ENCODE measurements at places on chromosomes 6 and 20.

DNA sequence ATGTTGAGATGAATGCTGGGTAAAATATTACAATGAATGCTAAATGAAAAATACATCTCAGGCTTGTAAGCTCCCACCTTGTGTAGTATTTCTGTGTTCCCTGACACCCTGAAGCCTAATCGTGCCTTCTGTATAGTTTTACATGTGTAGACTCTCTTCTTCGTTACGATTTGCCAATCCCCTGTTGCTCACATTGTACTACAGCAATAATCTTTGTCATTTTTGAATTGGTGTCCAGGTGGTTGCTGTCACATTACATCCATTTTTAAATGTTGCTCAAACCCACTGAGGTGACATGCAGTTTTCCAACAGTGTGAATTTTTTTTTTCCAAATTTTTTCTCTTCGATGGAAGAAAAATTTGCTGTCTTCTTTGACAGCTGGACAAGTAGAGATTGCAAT, 300.0 kb upstream of the FLRT3 start:
- no peak for DNase-seq

- DNase-seq: no peak
Observed at GRCh38 chr20:58556961-58557360, 41.8 kb upstream of the APCDD1L start.

- DNase-seq: no peak
Observed at GRCh38 chr20:48148020-48148419, 362.7 kb upstream of the SULF2 start.

DNA sequence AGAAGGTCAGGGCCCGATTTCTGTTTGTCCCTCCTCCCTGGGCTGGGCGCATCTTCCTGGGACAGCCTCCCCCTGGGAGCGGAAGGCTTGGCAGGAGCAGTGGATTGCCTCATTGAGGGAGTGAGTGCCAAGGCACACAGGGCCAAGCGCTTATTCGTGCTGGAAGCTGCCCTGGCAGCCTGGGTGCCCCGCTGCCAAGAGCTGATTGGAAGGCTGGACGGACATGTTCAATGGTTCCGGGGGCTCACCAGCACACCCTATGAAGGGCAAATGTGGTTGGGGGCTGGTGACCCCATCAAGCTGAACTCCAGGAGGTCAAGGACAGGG, 10.3 kb upstream of the ZNF831 start:
- DNase-seq: no peak

GRCh38 chr6:43943781-43944250, 173.8 kb downstream of the VEGFA start:
- DNase-seq: no peak

GRCh38 chr6:33426590-33427511, 7.0 kb downstream of the SYNGAP1 start:
- no peak for DNase-seq

- DNase-seq: no peak
Observed at GRCh38 chr6:85506441-85507093, 56.7 kb downstream of the NT5E start.

- peak; percentile 60 for DNase-seq
Observed at GRCh38 chr6:111210194-111210728, 123.0 kb downstream of the SLC16A10 start.
